ENCODE measurements at places on chromosomes 2 and 18.

DNA sequence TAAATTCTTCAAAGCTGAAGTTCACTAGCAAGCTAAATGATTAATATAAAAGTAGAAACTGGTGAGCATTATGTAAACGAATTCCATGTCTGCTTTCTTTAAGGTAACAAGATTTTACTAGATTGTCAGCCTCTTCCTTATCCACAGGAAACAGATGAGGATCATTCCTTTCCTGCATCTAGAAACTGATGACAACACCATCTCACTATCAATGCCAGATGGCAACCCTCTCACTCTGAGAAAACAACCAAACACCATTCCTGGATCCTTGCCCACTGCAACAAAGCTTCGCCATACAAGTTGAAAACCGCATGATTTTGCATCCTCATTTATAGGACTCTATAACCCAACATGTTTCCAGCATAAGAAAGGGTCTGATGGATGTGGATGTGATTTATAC, 122.9 kb downstream of the ZNF521 start:
- DNase-seq = no peak

GRCh38 chr2:208222351-208222750, 32.5 kb downstream of the IDH1 start:
- DNase-seq = no peak

DNA sequence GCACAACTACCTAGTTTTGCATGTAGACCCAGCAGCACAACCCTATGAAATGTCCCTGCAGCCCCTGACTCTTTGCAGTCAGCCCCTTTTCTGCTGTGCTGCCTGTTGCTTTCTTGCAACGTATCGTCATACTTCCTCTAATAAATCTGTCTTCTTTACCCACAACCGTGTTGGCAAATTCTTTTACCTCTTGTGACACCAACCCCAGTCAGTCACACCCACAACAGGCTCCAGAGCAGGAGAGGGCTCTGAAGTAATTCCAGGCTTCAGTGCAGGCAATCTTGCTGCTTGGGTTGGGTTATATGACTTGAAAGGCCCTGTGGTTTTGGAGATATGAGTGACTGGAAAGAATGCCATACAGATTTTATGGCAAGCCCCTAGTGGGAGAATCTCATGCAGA, 79.1 kb upstream of the KCNH7 start:
- no peak for DNase-seq

- DNase-seq = no peak
Measured at GRCh38 chr18:12011199-12011956, 30.1 kb downstream of the IMPA2 start.

GRCh38 chr2:54227798-54228197, 28.2 kb downstream of the TSPYL6 start:
- no peak for DNase-seq

GRCh38 chr2:206859330-206859739, 80.0 kb upstream of the CPO start:
- no peak for DNase-seq

GRCh38 chr2:122525336-122525735, 769.9 kb downstream of the TSN start:
- DNase-seq = no peak

- DNase-seq = no peak
Measured at GRCh38 chr2:33444967-33445366, 31.5 kb upstream of the RASGRP3 start.
